ELR (cell line): ENCODE measurements at places on chromosomes 2 and 18.

GRCh38 chr2:98824256-98825019, 93.5 kb upstream of the MGAT4A start:
- DNase-seq = no peak

DNA sequence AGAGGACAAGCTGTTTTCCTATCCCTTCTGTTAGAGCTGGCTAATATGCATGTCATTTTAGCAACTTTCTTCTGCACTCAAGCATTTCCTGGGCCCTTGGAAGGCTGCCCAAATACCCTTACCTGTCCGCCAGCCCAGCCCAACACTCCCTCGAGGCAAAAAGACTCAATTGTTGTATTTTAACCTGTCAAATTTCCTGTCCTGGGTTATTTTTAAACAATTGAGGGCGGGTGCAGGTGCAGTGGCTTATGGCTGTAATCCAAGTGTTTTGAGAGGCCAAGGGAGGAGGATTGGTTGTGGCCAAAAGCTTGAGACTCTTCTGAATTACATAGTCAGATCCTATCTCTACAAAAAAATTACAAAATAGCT, 125.0 kb upstream of the ARHGAP28 start:
- no peak for DNase-seq

DNA sequence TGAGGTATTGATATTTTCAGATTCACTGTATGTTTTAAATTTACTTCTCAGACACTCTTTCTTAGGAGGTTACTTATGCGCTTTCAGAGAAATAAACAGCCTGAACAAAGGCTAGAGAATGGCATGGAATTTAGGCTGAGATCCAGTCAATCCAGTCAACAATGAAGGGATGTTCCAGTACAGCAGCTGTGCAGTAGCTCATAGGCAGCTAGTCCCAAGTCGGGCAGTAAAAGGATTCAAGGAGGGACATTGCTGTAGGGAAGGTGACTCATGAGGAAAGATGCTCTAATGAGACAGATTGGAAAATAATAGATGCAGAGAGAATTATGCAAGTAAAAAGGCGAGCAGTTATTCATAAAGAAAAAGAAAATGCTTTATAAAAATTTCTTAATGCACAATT, 397.9 kb upstream of the RGPD4 start:
- DNase-seq = no peak

- DNase-seq = peak; percentile 97
Observed at GRCh38 chr2:235605312-235606003, 111.6 kb downstream of the AGAP1 start.

DNA sequence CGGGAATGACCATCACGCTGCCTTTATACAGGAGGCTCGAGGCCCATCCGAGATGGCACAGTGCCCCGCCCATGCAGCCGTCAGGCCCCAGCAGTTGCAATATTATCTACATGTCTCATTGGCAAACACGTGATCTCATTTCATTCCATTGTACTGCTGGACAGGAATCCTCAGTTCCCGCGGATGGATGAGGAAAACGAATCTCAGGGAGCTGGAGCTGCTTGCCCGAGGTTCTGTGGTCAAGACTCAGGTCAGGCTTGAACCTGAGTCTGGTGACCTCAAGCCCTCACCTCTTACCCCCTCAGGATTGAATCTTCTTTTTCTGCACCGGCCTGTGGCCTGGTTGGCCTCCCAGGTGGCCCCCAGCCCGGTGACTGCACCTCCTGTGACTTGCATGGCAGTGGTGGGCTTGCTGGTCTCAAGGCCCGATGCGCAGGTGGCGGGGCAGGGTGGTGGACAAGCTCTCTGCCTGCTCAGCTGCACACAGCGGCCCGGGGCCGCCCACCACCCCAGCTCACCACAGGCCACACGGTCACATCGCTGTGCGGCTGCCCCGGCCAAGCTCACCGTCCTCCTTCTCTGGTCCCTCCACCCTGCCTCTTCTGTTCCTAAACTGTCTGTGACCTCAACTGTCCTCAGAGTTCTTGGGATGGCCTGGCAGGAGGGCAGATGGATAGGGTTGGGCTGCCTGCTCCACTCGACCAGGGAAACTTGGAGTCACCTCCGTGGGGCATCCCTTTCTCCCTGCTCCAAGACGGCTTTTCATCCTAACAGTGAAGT, 52.0 kb upstream of the HS6ST1 start:
- no peak for DNase-seq

DNA sequence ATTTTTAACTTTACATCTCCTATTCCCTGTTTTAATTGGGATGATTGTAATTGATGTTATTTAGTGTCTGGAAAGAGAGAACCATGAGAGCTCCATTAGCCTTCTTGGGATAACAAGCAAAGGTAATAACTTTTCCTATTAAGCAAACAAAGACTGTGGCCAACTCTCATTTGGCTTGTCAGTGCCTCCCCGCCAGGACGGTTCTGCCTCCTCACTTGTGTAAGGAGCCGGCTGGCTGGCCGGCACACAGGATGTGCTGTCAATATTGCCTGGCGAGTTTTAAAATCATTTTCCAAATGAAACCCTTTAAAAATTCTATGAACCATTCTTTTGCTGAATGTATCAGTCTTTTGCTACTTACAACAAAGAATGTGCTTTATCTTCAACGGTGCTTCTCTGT, 898.3 kb downstream of the CPS1 start:
- DNase-seq = peak; percentile 26

GRCh38 chr18:57050310-57050949, 96.5 kb upstream of the BOD1L2 start:
- no peak for DNase-seq

DNA sequence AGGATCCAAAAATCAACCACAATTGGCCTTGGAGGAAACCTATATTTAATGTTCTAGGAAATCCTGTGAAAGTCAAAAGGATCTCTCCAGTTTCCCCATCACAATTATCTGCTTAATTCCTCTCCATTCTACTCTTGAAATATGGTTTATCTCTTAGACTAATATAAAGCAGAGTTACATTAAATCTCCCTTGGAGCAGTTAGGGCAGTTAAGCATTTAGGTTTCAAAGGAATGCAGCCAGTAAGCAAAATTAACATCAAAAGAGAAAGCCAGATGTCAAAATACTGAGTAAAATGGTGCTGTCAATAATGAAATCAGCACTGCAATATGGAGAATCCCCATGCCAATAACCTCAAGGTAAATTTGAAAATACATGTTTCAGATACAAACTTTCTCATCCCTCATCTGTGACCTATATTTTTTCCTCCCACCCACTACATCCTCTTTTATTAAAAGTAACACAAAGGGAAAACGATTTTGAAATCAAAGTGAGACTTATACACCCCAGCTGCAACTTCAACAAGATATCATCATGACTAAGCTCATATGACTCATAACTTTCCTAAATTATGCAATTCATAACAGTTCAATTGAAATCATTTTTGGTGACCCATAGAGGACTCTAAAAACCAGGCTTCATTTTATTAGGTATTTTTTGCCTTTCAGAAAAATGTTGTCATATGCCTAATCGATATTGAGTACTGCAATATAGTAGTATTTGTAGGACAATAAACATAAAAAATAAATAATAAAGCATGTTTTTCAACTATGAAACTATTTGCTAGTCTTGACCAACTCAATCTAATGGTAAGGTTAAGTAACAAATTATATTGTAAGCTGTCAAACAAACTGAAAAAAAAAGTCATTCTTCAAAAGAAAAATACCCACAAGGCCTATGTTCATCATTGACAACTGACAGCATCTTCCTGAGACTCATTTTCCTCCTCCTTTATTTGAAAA, 3.1 kb downstream of the ADAM17 start:
- peak; percentile 89 for DNase-seq

DNA sequence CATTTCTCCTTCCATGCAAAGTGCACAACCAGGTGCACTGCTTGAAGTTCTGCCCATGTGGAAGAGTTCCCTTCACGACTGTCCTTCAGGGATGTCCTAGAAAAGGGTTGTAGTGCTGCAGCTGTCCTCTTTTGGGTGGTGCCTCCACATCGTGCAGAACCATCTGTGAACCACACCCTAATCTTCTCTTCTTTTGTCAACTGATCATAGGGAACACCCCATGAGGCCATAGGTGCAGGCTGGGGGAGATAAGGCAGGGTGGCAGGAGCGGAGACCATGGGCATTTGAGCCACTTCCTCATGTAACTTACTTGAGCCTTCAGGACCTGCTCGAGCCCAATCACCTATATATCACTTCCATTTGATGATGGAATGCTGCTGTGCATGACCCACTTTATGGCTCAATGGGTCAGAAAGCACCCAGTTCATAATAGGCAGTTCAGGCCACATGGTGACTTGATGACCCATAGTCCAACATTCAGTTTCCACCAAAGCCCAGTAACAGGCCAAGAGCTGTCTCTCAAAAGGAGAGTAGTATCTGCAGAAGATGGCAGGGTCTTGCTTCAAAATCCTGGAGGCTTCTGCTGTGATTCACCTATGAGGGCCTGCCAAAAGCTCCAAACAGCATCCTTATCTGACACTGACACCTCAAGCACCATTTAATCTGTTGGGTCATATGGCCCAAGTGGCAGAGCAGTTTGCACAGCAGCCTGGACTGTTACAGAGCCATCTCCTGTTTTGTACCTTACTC, 84.7 kb upstream of the CYRIA start:
- DNase-seq = no peak

GRCh38 chr2:203786549-203787351, 80.3 kb downstream of the CD28 start:
- DNase-seq = no peak

DNA sequence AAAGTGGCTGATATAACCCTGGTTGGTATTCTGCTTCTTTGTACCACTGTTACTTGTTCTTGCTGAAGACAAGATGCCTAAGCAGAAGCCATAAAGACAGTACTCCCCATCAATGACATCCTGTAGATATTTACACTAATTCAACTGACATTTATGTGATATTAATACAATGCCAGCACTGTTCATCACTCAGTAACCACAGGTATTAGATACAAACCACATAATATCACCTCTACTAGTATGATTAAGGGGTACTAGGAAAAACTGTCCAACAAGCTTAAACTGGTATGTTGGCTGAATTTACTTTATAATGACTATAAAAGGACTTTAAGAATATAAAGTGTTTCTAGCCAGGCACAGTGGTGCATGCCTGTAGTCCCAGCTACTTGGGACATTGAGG, 65.8 kb downstream of the RTN4 start:
- DNase-seq = peak; percentile 64

DNA sequence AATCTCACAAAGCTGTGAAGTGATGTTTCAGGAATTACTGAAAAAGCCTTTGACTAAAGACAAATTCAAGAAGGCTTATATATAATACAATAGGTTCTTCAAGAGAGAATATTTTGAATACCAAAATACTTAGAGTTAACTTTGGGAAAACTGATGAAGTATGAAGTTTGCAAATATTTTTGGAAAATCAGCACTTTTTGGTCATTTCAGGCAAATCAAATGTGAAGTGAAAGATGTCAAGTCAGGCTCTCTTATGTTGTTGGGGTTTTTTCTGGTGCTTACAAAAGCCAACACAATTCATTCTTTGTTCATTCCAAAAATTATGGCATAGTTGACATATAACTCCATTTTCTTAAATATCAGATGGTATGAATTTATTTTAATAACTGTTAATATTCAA, 14.7 kb upstream of the ASNSD1 start:
- DNase-seq = no peak

DNA sequence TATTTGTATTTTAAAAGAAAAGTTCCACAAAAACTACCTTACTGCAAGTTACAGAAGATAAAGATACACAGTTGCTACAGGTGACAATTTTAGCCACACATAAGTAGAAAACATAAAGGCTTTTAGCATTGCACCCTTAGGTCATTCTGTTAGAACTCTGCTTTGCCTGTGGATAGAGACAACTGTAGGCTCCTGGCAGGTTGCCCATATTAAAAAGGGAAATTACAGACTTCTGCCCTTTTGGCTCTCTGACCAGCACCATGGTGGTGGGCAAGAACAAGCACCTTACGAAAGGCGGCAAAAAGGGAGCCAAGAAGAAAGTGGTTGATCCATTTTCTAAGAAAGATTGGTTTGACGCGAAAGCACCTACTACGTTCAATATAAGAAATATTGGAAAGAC, 223.3 kb downstream of the MC4R start:
- DNase-seq = no peak
